ENCODE measurements at places on chromosomes 5 and 9.

- no peak for DNase-seq
Observed at GRCh38 chr9:77764894-77765780, 117.0 kb upstream of the GNA14 start.

- no peak for DNase-seq
Observed at GRCh38 chr9:71628247-71628646, 140.1 kb downstream of the CEMIP2 start.

GRCh38 chr9:11549311-11549794, 936.6 kb upstream of the PTPRD start:
- no peak for DNase-seq

GRCh38 chr9:114361542-114361941, 26.2 kb downstream of the AKNA start:
- no peak for DNase-seq

DNA sequence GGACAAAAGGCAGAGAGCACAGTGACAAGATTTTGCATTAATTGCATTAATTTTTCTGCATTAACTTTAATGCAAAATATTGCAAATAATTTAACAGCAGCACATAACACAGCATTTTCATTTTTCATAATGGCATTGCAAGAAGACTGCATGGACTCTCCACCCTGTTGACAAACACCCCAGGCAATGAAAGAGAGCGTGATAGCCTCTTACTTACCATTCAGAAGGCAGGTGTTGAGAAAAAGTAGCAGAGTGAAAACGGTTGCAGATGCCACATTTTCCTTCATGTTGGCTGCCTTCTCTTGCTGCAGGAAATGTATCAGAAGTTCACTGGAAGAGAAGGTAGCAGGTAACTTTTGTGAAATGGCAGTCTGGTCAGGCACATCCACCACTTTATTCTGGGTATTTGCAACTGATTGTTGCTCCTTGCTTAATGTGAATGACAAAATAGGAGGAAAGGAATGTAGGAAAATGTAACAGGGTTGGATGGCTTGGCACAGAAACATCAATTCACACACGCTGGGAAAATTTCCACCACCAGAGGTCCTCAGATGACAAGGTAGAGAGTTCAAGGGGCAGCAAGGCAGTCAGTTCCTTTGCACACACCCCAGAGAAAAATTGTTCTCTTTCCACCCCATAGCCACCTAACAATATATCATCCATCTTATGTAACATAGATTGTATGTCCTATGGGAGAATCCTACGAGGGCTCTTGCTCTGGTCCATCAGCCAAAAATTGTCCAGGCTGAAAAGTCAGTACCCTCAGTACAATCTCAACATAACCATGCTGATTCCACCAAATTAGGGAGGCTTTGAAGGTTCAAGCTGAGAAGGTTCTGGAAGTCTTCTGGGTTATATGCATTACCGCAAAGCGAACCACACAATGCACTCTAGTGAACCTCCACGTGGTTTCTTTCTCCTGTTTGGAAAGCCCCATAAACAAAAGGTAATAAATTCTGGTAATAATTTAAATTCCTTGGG, 41.9 kb upstream of the AGXT2 start:
- peak; percentile 41 for DNase-seq

GRCh38 chr9:105484226-105484625, 36.4 kb downstream of the FSD1L start:
- DNase-seq, result no peak

- no peak for DNase-seq
Observed at GRCh38 chr5:77958642-77959330, 182.6 kb upstream of the TBCA start.

GRCh38 chr9:5551368-5552150, 41.2 kb downstream of the PDCD1LG2 start:
- no peak for DNase-seq

DNA sequence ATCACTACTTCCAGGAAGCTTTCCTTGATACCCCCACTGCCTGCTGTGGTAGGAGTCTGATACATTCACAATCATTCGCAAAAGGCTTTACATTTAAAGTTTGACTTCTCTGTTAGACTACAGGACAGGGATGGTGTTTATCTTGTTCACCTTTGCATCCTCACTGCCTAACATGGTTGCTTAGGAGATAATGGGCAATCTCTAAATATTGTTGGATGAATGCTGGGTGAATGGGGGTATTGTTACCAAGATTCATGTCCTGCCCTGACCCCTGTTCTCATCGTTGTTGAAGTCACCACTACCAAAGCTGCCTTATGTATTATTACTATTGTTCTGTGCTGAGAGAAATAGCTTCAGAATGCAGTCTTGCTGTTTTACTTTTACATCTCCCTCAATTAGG, 7.7 kb upstream of the TMEFF1 start:
- DNase-seq, result no peak

DNA sequence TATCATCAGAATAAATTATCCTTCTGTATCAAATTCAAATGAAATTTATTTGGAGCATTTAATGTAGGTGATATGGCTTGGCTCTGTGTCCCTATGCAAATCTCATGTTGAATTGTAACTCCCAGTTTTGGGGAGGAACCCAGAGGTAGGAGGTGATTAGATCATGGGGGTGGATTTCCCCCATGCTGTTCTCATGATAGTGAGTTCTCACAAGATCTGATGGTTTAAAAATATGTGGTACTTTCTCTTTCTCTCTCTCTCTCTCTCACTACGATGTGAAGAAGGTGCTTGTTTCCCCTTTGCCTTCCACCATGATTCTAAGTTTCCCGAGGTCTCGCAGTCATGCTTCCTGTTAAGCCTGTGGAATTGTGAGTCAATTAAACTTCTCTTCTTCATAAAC, 678.4 kb upstream of the RGMB start:
- no peak for DNase-seq

- no peak for DNase-seq
Observed at GRCh38 chr5:166356096-166356495, 1935.3 kb upstream of the WWC1 start.

GRCh38 chr5:150438873-150439546, 10.5 kb downstream of the RPS14 start:
- DNase-seq, result no peak

DNA sequence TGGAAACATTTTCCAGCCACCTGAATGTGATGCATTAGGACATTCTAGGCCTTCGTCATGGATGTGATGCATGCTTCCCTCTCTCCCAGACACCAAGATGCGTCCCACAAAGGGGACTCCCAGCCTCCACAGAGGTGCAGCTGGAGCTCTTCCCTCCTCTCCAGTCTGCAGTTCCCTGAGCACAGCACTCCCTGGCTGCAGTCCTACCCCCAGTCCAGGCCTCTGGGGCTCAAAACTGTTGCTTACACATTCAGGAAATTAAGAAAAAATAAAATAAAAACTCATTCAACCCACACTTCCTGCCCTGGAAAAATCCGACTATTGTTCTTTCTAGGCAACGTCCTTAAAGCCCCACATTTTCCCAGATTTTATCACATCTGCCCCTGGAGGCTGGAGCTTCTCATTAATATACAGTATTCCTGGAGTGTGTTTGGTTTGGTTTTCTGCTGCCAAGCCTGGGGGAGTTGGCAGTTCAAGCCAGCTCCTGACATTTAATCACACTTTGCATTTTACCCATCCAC, 78.4 kb upstream of the ICE1 start:
- no peak for DNase-seq

DNA sequence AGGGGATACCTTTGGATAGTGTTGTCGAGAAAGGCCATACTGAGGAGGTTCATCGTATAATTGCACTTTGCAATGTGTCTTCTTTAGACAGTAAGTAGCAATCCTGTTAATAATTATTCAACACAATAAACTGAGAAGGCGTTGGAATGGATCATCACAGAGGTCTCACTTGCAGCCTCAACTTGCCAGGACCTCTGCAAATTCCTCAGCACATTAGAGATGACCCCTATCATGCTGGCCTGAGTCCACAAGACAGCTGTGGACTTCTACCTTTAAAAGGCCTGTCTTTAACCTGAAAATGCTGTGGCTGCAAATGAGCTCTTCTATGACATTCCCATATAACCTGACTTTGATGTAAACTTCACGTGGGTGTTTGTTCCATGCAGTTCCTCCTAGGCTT, 14.1 kb downstream of the SH3TC2 start:
- no peak for DNase-seq

DNA sequence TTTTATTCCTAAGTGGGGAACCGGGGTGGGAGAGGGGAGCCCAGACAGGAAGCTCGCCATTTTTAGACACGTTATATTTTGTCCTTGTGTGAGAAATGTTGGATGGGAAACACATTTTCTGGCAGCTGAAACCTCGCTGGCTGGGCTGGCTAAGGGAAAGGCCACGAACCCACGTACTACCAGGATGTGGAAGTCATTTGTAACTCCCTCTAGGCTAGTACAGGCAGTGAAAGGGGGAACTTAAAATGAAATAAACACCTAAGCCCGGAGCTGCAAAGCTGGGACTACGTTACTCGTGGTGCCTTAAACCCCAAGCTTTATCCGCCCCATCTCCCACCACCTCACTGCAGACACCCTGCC, 42.5 kb downstream of the TMEM174 start:
- DNase-seq, result no peak

GRCh38 chr9:134344800-134345310, 18.6 kb downstream of the RXRA start:
- DNase-seq, result no peak

- DNase-seq, result no peak
Observed at GRCh38 chr5:120901199-120901598, 437.1 kb downstream of the PRR16 start.
